Stimulated activated CD4-positive, alpha-beta T cell treated with anti-CD3 and anti-CD28 coated beads, Interleukin-4, amount 100 ng/mL, for 24 hours (primary cell): ENCODE measurements at places on chromosomes 12 and 14.

DNA sequence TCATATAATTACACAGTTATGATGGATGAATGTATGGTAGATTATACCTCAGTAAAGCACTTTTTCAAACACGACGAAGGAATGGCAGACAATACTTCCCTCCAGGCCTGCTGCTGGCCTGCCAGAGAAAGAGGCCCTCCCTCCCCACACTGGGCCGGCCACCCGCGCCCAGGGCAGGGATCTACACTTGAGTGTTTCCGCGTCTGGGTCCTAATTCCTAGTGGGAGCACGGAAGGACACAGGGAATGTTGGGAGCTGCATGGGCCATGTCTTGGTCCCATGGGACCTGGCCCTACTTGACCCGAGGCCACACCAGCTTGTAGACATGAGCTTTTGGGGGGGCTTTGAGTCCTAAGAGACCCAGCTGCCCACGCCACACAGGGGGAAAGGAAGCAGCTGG is 52.0 kb downstream of the STX2 start:
- no peak for DNase-seq

DNA sequence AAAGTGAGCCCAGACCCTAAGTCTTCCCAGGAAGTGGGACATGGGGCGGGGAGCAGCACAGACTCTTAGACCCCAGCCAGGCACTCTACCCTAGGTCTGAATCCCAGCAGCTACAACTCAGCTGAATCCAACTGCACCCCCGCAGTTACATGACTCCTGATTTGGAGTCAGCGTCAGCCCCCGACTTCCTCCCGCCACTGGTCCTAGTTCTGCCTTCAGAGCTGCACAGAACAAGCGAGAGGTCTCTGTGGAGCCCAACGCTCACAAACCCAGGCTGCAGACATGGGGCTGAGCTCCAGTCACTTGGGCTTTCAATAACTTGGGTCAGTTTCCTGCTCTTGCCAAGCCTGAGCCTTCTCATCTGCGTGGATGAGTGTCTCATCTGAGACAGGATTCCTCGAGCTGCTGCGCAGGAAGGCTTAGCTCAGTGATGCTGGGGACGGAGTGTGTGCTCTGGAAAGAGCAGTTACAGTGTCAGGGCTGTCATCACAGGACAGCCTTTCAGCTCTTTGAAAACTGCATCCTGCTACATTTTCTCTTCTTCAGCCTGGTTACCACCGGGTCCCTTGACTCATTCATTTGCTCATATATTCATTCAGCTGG is 30.6 kb upstream of the NXPH4 start:
- no peak for DNase-seq

GRCh38 chr14:70573050-70573449 is 27.4 kb downstream of the MED6 start:
- no peak for DNase-seq

- no peak for DNase-seq
These were observed 13.2 kb downstream of the RPS6KA5 start for GRCh38 chr14:91047174-91047753.

GRCh38 chr14:100717386-100717785 is 9.3 kb upstream of the DLK1 start:
- DNase-seq: no peak
